ENCODE measurements at places on chromosomes 5 and 9.
A peak's percentile ranks its signal among the peaks of the same experiment; 100 is the strongest.

GRCh38 chr5:156497804-156498208 lies 170.8 kb downstream of the SGCD start:
- no peak for DNase-seq

DNA sequence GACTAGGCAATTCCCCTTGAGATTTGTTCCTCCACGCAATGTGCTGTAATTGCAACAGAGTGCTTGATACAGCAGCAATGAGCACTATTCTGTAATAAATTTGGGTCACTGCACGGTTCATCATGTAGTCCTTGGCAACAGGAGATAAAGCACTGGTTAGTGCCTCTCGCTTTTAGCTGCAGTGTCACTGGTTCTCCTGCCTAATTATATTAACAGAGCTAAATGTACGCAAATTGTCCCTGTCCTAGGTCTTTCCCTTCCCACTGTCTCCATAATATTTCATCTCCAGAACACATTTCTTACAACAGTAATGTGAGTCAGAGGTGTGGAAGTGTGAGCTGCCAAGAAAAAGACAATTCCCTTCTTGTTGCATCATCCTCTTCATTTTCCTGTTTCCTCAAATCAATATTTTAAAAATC lies 553.1 kb downstream of the ZNF608 start:
- no peak for DNase-seq

GRCh38 chr9:84151640-84152039 lies 171.0 kb downstream of the RMI1 start:
- no peak for DNase-seq

GRCh38 chr9:124860582-124861341 lies 995 bp downstream of the RPL35 start:
- no peak for DNase-seq

- DNase-seq: peak; percentile 76
These were observed 72.8 kb downstream of the MED27 start for GRCh38 chr9:132006677-132007370.

- no peak for DNase-seq
These were observed 960 bp downstream of the CANX start for GRCh38 chr5:179699616-179700237.

DNA sequence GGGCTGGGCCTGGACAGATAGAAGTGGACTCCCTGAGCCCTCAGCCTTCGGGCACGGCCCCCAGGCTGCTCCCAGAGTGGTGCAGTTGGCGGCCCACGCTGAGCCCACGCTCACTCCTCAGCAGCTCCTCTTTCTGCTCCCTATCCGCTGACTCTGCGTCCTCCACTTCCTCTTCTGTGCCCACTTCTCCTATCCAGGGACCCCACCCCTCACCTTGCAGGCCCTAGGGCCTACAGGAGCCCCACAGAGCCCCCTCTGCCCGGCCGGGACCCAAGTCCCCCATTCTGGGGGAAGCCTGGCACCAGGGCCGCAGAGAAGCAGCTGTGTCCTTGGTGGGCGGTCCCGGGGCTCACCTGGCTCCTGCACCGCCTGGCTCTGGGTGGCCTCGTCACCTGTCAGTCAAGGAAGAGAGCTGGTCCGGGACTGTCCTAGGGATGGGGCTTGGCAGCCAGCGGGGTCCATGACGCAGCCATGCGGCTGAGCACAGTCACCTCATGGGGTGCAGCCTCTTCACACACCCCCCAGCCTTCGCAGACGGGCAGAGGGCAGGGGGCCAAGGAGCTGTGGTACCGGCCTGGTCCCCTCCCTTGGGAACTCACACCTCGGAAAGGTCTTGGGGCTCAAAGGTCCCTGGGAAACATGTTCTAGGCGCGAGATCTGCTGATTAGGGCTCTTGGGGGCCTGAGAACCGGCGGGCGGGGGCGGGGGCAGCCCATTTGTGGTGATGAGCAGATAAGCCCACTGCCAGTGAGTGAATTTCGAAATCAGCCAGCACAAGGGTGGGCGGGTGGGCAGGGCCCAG lies 5.4 kb upstream of the NRARP start:
- no peak for DNase-seq

- no peak for DNase-seq
These were observed 190.5 kb downstream of the GAS1 start for GRCh38 chr9:86756576-86757381.

GRCh38 chr5:162190-162564 lies 29.1 kb upstream of the LRRC14B start:
- no peak for DNase-seq

DNA sequence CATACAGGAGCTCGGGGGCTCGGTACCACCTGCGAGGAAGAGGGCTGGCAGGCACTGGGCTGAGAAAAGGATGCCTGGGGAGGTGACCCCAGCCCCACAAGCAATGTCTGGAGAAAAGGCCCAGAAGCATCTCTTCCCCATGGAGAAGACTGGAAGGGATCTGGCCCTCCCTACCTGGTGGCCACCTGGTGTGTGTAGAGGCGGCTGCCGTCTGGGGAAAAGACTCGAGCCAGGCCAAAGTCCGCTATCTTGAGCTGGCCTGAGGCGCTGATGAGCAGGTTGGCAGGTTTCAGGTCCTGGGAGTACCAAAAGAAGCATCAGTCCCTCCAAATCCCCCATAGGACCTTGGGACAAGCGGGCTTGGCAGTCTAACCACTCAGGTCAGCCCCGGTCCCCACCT lies 3.7 kb downstream of the CDK20 start:
- DNase-seq: no peak

- DNase-seq: no peak
These were observed 353.4 kb upstream of the SLC30A5 start for GRCh38 chr5:68740226-68740910.

DNA sequence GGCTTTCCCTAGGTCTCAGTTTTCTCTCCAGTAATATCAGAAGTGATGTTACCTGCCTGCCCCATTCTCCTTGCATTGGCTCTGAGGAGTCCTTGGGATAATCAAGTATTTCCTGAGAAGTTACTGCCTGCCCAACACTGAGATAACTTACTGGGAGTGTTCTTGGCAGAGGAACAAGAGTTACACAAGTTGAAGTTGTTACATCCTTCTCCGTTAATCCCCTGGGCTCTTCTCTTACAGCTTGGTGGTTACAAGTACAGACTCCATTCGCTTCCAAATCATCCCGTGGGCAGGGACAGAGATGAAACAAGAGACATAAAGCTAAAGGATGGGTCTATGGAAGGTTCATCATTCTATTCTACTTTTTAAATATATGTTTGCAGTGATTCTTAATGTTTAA lies 74.1 kb upstream of the SAP30L start:
- no peak for DNase-seq

- DNase-seq: no peak
These were observed 229.0 kb downstream of the TSSK1B start for GRCh38 chr5:113205807-113206206.

DNA sequence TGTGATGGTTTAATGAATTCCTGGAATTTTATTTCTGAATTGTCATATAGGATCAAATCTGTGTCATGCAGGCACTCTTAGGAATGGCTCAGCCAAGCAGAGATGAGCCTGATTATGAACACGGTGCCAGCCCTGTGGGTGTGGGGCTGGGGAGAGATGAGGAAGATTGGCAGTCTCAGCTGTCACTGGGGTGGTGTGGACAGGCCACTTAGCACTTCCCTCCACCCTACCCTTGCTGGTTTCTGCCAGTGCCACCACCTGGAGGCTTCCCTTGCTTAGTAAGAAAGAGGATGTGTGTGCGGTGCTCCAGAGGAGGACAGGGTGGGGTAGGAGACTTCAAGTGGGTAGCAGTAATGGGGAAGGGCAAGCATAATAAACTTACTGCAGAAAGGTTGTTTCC lies 226.6 kb downstream of the CD180 start:
- DNase-seq: no peak

GRCh38 chr9:95099321-95100070 lies 218.0 kb downstream of the FANCC start:
- no peak for DNase-seq

DNA sequence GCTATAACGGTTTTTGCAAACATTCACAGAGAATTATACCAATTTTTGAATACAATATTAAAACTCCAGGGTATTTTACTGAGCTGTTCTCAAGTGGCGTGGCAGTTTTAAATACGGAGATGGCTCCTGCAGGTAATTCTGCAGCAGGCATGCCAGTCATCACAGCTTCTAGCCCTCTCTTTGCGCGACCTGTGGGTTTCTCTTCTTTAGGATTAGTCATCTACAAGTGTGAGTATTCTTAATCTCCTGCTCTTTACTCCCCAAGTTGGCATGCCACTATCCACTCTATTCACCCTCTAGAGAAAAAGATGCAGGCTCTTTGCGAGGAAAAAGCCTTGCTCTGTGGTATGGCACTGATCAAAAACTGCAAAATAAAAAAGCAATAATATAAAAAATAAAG lies 43.9 kb downstream of the ANKRD31 start:
- no peak for DNase-seq

DNA sequence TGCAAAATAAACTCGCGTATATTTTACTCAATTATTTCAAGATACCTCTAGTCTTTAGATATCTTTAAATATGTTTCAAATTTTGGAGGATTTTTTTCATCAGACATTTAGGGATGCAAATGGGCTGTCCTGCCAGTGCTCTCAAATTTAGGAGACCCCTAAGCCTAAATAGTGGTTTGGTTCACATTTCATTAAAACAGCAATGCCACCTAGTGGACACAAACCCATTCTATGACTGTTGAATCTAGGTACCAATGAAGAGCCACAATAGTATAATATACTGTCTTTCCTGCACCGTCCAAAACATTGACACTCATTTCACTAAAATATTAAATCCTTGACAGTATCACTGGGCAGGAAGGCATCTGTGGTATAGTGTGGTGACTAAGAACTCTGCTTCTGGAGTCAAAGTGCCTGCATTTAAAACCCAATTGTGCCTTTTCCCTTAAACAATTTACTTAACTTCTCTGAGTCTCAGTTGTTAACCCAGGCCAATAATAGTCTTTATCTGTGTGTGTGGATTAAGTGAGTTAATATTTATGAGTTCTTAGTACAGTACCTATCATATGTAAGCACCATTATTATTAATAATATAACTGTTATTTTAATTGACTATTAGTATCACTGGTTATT lies 148.0 kb downstream of the RORB start:
- DNase-seq: peak; percentile 0

GRCh38 chr9:30932226-30932625 lies 1452.2 kb upstream of the ACO1 start:
- DNase-seq: no peak

GRCh38 chr9:136975644-136976043 lies 1.7 kb upstream of the PTGDS start:
- no peak for DNase-seq

- no peak for DNase-seq
These were observed 590.2 kb upstream of the MEF2C start for GRCh38 chr5:89473196-89473595.

GRCh38 chr5:18882154-18882553 lies 1105.8 kb downstream of the CDH18 start:
- peak; percentile 53 for DNase-seq

GRCh38 chr5:33565324-33565723 lies 124.6 kb downstream of the TARS1 start:
- no peak for DNase-seq

- DNase-seq: peak; percentile 72
These were observed at the start of gene COL27A1 for GRCh38 chr9:114155263-114155994. Gene COL27A1, plus strand, starts transcription at chr9:114155537. Its CDS starts 414 bp downstream, at chr9:114155951.

GRCh38 chr5:4544049-4544670 lies 596.0 kb upstream of the ADAMTS16 start:
- no peak for DNase-seq

DNA sequence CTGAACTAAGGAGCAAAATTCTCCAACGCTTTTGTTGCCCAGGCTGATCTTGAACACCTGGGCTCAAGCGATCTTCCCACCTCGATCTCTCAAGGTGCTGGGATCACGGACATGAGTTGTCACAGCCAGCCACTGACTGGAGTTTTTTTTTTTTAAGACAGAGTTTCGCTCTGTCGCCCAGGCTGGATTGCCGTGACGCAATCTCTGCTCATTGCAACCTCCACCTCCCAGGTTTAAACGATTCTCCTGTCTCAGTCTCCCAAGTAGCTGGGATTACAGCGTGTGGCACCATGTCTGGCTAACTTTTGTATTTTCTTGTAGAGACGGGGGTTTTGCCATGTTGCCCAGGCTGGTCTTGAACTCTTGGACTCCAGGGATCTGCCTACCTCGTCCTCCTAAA lies 58.2 kb downstream of the EHMT1 start:
- no peak for DNase-seq

DNA sequence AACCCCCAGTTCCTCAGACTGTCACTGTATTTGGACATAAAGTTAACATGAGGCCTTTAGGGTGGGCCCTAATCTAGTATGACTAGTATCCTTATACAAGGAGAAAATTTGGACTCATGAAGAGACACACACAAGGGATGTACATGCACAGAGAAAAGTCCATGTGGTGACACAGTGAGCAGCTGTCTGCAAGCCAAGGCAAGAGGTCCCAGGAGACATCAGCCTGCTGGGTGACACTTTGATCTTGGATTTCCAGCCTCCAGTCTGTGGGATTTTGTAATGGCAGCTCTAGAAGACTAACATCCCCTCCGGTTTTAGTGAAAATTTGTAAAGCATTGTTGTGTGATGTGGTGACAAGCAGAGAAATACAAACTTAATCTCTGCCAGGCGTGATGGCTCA lies 66.1 kb downstream of the RAI14 start:
- no peak for DNase-seq

DNA sequence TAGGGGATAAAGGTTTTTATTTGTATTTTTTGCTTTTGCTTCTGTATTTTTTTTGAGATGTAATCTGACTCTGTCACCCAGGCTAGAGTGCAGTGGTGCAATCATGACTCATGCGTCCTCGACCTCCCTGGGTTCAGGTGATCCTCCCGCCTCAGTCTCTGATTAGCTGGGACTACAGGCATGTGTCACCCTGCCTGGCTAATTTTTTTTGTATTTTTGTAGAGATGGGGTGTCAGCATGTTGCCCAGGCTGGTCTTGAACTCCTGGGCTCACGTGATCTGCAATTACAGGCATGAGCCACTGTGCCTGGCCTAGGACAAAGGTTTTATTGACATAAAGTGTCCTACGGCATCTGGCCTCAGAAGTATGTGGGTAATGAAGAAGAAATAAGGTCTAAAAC lies 297.1 kb upstream of the C9orf72 start:
- no peak for DNase-seq

GRCh38 chr9:20604562-20604961 lies 17.7 kb downstream of the MLLT3 start:
- no peak for DNase-seq

- no peak for DNase-seq
These were observed 152.7 kb upstream of the MVB12B start for GRCh38 chr9:126173929-126174328.

- DNase-seq: no peak
These were observed 218.8 kb downstream of the DAB2IP start for GRCh38 chr9:121870271-121870670.

DNA sequence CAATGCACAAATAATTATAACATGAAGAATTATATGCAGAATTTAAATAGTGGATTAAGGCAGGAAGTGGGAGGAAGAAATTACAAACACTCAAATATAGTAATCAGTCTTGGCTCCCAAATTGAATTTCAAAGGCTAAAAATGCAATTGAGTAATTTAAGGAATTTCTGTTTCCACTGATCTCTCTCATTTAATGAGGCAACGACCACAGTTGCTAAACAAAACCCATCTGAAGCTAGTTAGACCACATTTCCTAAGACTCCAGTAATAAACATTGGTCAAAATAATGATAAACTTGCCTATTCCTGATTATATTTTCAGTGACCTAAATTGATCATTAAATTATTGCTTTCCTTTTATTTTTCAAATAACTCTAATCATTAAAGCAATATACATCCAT lies 174.3 kb upstream of the GRIN3A start:
- no peak for DNase-seq
